Fibroblast of lung (primary cell): ENCODE measurements at places on chromosomes 2 and 18. TPM values are rescaled to one million over a fixed set of nuclear protein-coding genes. Genes with fewer than 3 reads are reported as not detected.

- H3K4me3 ChIP-seq, result no peak overlapping the region
- H3K27ac ChIP-seq, result no peak overlapping the region
- no peaks in the 10 kb centered on the region for H3K36me3 ChIP-seq
- H3K27me3 ChIP-seq, result no peaks in the 10 kb centered on the region
Measured at GRCh38 chr2:11175293-11175795, 20.1 kb downstream of the SLC66A3 start.

GRCh38 chr18:75336767-75337166, 90.7 kb downstream of the SMIM21 start:
- no peaks in the 10 kb centered on the region for H3K36me3 ChIP-seq
- DNase-seq, result no peak
- H3K27me3 ChIP-seq, result no peaks in the 10 kb centered on the region
- no peaks in the 10 kb centered on the region for H3K4me1 ChIP-seq
- H3K27ac ChIP-seq, result no peak overlapping the region

- peaks cover 2% of the 10 kb centered on the region for H3K36me3 ChIP-seq
- H3K27ac ChIP-seq, result no peak overlapping the region
- H3K4me3 ChIP-seq, result no peak overlapping the region
- H3K4me1 ChIP-seq, result no peaks in the 10 kb centered on the region
Measured at GRCh38 chr2:207748993-207749392, 20.7 kb downstream of the FZD5 start.

GRCh38 chr2:99420031-99420430, 69.8 kb downstream of the REV1 start:
- peaks cover 3% of the 10 kb centered on the region for H3K36me3 ChIP-seq
- H3K4me1 ChIP-seq, result peaks cover 3% of the 10 kb centered on the region
- no peak for DNase-seq
- H3K4me3 ChIP-seq, result no peak overlapping the region
- H3K27ac ChIP-seq, result no peak overlapping the region

DNA sequence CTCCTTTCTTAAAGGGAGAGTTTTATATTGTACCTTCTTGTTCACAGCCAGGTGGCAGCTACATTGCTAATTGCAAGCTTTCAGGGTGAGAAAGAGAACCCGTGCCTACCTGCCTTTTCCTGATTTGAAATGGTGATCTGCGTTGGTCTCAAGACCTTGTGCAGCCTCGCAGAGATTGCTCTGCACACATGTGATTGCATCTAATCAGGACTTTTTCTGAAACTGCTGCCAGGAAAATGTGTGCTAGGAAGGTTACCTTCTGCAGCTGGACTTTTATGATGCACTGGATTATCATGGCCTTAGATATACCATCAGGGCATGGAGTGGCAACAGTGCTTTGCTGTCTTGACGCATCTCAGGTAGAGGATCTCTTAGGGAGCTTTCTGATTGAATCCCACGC, 45.1 kb downstream of the AGAP1 start:
- no peak overlapping the region for H3K4me3 ChIP-seq
- no peaks in the 10 kb centered on the region for H3K27me3 ChIP-seq
- no peak for DNase-seq
- H3K4me1 ChIP-seq, result no peaks in the 10 kb centered on the region
- no peak overlapping the region for H3K27ac ChIP-seq

NXPH2 gene
- not detected in 2 replicates for total RNA-seq

DNA sequence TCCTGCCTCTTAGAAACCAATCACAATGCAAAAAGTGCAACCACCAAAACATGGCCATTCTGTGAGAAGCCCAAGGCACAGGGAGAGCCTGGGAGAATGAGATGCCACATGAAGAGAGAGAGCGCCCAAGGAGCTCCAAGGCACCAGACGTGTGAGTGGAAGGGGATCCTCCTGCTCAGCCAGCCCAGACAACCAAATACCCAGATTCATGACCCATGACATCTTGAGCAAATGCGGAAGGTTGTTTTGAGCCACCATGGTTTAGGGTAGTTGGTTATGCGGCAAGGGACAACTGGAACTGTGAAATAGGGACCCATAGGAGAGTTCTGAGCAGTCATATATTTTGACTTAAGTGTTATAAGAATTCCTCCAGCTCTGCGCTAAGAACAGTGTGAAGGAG, 7.0 kb downstream of the AFF3 start:
- no peaks in the 10 kb centered on the region for H3K36me3 ChIP-seq
- H3K4me1 ChIP-seq, result no peaks in the 10 kb centered on the region
- H3K27ac ChIP-seq, result no peak overlapping the region
- no peak for DNase-seq
- no peaks in the 10 kb centered on the region for H3K27me3 ChIP-seq
